Hepatocyte (in vitro differentiated cells): ENCODE measurements at places on chromosomes 6 and 20. TPM values are rescaled to one million over a fixed set of nuclear protein-coding genes. Genes with fewer than 3 reads are reported as not detected.

GRCh38 chr6:37160922-37161778 is 8.8 kb upstream of the PIM1 start:
- peak; percentile 32 for DNase-seq

GRCh38 chr20:46546298-46546697 is 4.2 kb downstream of the OCSTAMP start:
- no peak for DNase-seq

GRCh38 chr20:8757146-8757545 is 311.7 kb upstream of the PLCB4 start:
- DNase-seq, result no peak

The LRRN4 gene
- 94.5 and 112 TPM in 2 replicates for polyA plus RNA-seq

- DNase-seq, result no peak
Observed at GRCh38 chr6:70315079-70315751, 12.3 kb upstream of the COL9A1 start.

The BACH2 gene
- polyA plus RNA-seq, result 2.6 and 3.5 TPM in 2 replicates

- DNase-seq, result no peak
Observed at GRCh38 chr20:64119681-64120341, 12.4 kb upstream of the NPBWR2 start.

- DNase-seq, result no peak
Observed at GRCh38 chr6:9499709-9500108, 915.2 kb downstream of the TFAP2A start.

The RCAN2 gene
- polyA plus RNA-seq, result 5.0 and 6.9 TPM in 2 replicates

The TCF15 gene
- polyA plus RNA-seq, result not detected in 2 replicates

- DNase-seq, result no peak
Observed at GRCh38 chr6:39056681-39057080, 8.1 kb downstream of the GLP1R start.

GRCh38 chr6:150579611-150580010 is 20.1 kb upstream of the PLEKHG1 start:
- DNase-seq, result no peak

The PNRC1 gene
- 226 and 234 TPM in 2 replicates for polyA plus RNA-seq

The HLA-DOA gene
- 0.79 and 0.83 TPM in 2 replicates for polyA plus RNA-seq

DNA sequence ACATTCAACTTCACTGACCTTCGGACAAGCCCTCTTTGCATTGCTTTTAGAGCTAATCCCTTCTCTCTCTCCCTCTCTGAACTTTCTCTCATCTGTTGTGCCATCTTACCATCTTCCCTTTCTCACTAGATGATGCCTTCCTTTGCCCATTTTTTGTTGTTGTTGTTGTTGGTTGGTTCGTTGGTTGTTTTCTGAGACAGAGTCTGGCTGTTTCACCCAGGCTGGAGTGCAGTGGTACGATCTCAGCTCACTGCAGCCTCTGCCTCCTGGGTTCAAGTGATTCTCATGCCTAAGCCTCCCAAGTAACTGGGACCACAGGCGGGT is 18.8 kb downstream of the MAP3K5 start:
- DNase-seq, result no peak

The PSORS1C2 gene
- not detected in 2 replicates for polyA plus RNA-seq

The MAS1 gene
- not detected in 2 replicates for polyA plus RNA-seq

- peak; percentile 83 for DNase-seq
Observed at GRCh38 chr6:27867051-27867944, 44.9 kb downstream of the OR2B2 start.

DNA sequence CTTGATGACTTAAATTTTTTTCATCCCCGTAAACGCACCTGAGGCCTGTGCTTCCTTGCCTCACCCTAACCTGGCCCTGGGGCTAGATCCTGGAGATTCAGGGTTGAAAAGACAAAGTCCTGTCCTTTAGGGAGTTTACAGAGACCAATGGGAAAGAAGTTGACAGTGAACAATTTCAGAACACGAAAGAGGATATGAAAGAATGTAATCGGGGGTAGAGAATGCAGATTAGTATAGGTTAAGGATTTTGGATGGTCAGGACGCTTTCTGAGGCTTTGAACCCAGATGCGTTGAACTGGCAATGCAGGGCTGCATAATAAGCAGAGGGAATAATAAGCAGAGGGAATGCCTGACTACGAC is 1.7 kb upstream of the FBXO5 start:
- no peak for DNase-seq

- DNase-seq, result no peak
Observed at GRCh38 chr6:148817689-148818088, 70.9 kb downstream of the UST start.

DNA sequence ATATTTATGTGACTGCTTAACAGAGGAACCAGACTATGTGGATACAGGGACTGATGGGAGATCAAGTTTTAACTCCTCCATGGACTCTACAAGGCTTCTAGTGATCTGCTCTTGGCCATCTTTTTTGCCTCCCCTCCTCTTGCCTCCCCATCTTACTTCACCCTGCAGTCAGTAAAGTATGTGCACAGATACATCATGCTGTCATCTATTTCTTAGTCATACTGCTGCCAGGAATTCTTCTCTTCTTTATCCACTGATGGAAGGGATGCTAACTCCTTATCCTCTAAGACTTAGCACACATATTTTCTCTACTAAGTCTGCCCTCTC is 27.6 kb upstream of the FAM83C start:
- no peak for DNase-seq

DNA sequence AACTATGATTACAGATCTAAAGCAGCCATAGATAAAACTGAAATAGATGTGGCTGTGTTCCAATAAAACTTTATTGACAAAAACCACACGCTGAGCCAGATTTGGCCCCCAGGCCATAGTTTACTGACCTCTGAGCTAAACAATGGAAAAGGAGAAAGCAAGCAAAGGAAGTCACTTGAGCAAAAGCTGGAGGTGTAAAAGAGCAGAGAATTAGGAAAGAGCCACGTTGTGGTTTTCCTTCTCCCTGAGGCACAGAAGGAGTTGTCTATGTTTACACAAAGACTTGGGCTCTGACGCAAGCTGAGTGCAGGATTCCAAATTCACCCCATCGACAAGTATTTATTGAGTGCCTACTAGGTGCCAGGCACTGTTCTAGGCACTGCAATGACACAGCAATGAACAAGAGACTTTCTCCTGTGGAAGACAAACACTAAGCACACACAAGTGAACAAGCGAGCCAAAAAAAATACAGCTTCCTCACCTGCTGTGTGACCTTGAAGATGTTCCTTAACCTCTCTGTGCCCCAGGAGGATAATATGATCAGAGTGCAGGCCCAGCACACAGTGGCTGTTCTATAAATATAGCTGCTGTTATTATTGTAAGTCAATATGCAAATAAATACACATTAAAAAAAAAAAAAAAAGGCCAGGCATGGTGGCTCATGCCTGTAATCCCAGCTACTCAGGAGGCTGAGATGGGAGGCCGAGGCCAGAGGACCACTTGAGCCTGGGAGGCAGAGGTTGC is 75.4 kb upstream of the PTPN1 start:
- no peak for DNase-seq

- no peak for DNase-seq
Observed at GRCh38 chr6:159473475-159474263, 219.4 kb downstream of the SOD2 start.

- DNase-seq, result no peak
Observed at GRCh38 chr6:111740506-111740905, 132.7 kb downstream of the FYN start.

The GJA10 gene
- polyA plus RNA-seq, result not detected in 2 replicates

DNA sequence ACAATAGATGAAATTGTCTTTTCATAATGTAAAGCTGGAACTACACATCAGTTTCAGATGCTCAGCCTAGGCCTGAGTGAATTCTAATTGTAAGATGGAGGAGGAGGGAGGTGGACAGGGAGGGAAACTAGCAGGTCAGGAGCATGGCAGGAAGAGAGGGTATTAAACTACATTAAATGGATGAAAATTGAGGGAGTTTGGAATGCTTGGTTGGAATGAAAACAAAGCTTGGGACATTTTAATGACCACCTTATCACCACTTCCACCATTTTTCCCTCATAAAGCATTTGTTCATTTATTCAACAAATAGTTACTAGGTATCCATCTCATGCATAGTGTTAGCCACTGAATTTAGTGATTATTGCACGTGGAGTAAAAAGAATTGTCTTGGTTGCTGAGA is 65.0 kb downstream of the KIZ start:
- no peak for DNase-seq

DNA sequence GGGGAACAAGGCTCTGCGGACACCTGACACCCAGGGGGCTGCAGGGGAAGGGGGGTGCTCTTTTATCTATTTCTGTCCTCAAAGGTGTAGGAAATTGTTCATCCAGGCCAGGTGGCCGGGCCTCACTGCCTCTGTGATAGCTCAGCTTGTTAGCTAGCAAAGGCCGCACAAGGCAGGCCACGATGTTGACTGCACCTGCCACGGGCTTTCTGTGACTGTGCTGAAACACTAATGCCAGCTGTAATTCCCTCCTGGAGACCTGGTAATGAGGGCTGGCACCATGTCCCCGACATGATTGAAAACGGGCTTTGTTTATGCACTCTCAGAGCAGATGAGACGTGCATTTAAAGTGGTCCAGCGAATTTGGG is 61.4 kb upstream of the APCDD1L start:
- no peak for DNase-seq

DNA sequence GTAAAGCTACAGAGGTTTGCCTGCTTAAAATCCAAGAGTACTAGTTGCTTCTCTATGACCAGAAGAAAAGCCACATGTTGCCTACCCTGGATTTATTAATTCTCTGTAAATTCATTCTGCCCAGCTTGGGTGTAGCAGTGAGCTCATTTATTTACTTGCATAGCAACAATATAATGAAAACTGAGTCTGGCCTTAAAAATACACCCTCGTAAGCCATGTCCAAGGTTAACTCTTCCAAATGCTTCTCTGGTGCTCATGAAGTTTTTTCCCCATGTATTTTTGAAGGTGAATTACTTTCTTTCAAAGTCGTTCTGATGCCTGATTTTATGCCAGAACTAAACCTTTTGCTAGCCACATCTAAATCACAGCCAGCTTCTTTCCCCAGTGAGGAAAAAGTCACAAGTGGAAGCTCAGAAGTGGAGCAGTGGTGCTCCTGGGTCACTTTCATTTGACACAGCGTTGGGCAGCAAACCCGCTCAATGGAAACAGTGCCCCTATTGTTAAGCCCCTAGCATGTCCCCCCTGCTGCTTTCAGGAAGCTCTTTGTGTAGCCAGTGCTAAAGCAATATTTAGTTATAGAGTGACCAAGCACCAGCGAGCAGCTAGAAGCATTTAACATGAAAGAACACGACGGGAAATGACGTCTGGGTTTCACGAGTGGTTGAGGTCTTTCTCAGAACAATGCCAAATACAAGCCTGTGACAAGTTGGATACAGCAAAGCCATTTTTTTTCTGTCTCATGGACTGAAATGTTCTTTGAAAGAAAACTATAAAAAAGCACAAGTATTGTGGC is 29.8 kb downstream of the NEDD9 start:
- no peak for DNase-seq

DNA sequence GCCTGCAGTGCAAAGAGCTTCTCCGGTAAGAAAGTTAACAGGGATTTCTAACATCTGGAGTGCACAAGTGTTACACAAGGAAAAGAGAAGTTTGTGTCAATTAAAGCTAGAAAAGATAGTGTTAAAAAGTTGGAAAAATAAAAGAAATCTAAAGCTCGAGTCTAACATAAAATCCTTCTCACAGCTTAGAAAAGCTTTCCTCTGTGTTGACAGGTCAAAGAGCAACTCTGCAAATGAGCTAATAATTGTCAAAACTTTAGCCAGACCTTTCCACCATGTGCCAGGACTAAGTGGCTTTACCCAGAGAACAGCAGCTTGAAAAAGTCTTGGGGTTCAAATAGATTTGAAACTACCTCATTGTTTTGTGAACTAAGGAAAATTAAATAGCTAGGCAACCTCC is 14.8 kb downstream of the PTPRK start:
- DNase-seq, result no peak
